ENCODE measurements at places on chromosomes 2 and 18.

GRCh38 chr2:156021146-156022040 is 311.1 kb downstream of the NR4A2 start:
- no peaks in the 10 kb centered on the region for H3K36me3 ChIP-seq
- H3K27ac ChIP-seq, result no peak overlapping the region
- H3K4me3 ChIP-seq, result no peak overlapping the region
- no peak for DNase-seq
- no peaks in the 10 kb centered on the region for H3K27me3 ChIP-seq
- no peaks in the 10 kb centered on the region for H3K4me1 ChIP-seq

DNA sequence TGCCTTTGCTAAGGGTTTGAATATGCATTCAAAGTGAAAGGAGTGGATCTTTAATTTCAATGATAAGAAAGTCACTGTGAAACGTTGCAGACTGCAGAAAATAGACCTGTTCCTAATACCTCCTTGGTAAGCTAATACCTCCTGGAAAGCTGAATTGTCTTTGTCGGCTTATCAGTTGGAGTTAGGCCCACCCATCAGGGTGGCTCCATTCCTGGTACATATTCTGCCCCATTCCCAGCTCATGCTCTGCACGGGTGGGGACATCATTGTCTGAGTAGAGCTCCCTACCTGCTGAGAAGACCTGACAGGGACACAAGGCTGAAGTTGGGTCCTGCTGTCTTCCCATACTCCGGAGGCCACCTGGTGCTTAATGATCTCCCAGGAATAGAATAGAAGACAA is 203.3 kb downstream of the EN1 start:
- H3K4me1 ChIP-seq, result no peaks in the 10 kb centered on the region
- no peak overlapping the region for H3K4me3 ChIP-seq
- no peak for DNase-seq
- H3K27me3 ChIP-seq, result no peaks in the 10 kb centered on the region
- no peaks in the 10 kb centered on the region for H3K36me3 ChIP-seq
- no peak overlapping the region for H3K27ac ChIP-seq

GRCh38 chr2:209426432-209426831 is 2.6 kb downstream of the MAP2 start:
- no peak for DNase-seq
- peaks cover 6% of the 10 kb centered on the region for H3K27me3 ChIP-seq
- no peak overlapping the region for H3K27ac ChIP-seq
- H3K4me1 ChIP-seq, result no peaks in the 10 kb centered on the region

- no peak overlapping the region for H3K27ac ChIP-seq
- H3K4me3 ChIP-seq, result no peak overlapping the region
- DNase-seq, result no peak
- no peaks in the 10 kb centered on the region for H3K27me3 ChIP-seq
- H3K4me1 ChIP-seq, result no peaks in the 10 kb centered on the region
- no peaks in the 10 kb centered on the region for H3K36me3 ChIP-seq
Measured at GRCh38 chr18:75698861-75699260, 271.4 kb upstream of the SMIM21 start.

DNA sequence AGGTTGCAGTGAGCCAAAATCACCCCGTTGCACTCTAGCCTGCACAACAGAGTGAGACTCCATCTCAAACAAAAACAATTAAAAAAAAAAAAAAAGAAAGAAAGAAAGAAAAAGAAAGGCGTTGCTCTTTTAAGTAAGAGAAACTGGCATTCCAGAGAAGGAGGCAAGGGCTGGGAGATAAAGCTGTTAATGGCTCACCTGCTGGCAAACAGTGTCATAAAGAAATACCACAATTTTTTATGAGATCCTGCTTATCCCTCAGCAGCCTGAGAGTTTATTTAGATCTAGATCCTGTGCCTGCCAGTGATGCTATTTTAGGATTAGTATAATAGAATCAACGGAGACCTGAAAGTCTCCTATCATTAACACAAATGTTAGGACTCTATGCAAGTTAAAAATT is 16.3 kb downstream of the SLC19A3 start:
- no peak overlapping the region for H3K4me3 ChIP-seq
- peaks cover 11% of the 10 kb centered on the region for H3K36me3 ChIP-seq
- H3K27ac ChIP-seq, result no peak overlapping the region
- DNase-seq, result no peak
- H3K27me3 ChIP-seq, result no peaks in the 10 kb centered on the region

DNA sequence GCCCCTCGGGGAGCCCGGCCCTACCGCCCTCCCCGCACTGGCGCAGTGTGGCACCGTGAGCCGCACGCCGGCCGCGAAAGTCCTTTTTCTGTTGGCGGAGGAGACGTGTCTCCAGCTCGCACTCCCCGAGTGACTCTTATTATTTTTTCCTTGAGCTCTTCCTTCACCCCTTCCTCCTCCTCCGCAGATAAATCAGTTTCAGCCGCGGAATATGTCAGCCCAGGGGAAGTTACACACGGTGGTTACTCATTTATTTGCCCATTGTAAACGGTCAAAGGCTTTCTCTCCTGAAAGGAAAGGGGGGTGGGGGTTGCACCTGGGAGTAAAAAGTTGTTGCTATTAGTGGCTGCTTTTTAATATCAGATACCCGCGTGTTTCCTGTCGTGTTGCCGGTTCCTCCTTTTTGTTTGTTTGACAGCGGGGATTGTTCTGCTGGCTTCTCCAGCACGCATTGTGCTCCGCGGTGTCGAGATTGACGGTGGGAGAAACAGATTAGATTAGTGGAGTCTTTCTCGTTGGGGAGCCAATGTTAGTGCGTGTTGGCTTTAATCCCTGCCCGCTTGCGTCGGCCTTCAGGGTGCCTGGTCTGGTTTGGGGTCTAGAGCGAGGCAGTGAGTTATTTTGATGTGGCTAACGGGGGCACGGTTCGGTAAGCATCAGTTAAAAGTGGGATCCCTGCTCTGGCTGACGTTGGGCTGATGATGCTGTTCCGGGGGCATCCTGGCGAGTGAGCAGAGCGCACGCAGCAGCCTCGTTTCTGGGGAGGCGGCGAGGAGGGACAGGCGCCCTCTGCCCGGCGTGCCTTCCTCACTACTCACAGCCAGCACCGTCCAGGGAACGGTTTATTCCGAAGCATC is 1.6 kb downstream of the CRIM1 start:
- H3K36me3 ChIP-seq, result no peaks in the 10 kb centered on the region
- H3K27ac ChIP-seq, result peak overlapping the region; percentile 62
- H3K27me3 ChIP-seq, result no peaks in the 10 kb centered on the region
- peak overlapping the region; percentile 15 for H3K4me3 ChIP-seq

DNA sequence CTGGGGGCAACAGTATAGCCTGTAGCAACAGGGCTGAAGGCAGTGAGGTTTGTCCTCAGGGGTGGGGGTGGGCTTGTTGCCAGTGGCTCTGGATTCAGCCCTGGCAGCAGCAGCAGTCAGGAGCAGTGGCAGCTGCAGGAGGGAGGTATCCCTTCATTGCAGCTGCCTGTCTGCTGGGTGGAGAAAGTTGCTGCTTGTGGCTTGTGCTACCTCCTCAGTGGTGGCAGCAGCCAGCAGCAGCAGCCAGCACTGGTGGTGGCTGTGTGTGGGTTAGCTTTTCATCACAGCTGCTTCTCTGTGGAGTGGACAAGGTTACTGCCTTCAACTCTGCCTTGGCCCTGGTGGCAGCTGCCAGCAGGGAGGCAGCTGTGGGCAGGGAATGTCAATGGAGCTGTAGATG is 94.9 kb downstream of the ARL6IP6 start:
- no peaks in the 10 kb centered on the region for H3K4me1 ChIP-seq
- no peak for DNase-seq
- H3K27me3 ChIP-seq, result no peaks in the 10 kb centered on the region
- H3K4me3 ChIP-seq, result no peak overlapping the region
- H3K36me3 ChIP-seq, result no peaks in the 10 kb centered on the region
- no peak overlapping the region for H3K27ac ChIP-seq

GRCh38 chr18:50033004-50033403 is 161.9 kb downstream of the MYO5B start:
- H3K4me3 ChIP-seq, result no peak overlapping the region
- no peaks in the 10 kb centered on the region for H3K4me1 ChIP-seq
- no peak for DNase-seq
- no peaks in the 10 kb centered on the region for H3K36me3 ChIP-seq

GRCh38 chr18:46062781-46063180 is 9.3 kb downstream of the PSTPIP2 start:
- no peaks in the 10 kb centered on the region for H3K27me3 ChIP-seq
- H3K4me1 ChIP-seq, result peaks cover 5% of the 10 kb centered on the region
- no peaks in the 10 kb centered on the region for H3K36me3 ChIP-seq
- H3K27ac ChIP-seq, result no peak overlapping the region

- no peak overlapping the region for H3K4me3 ChIP-seq
- no peaks in the 10 kb centered on the region for H3K4me1 ChIP-seq
- no peak for DNase-seq
- no peak overlapping the region for H3K27ac ChIP-seq
Measured at GRCh38 chr2:152552888-152553287, 164.4 kb downstream of the PRPF40A start.

- H3K4me1 ChIP-seq, result no peaks in the 10 kb centered on the region
- DNase-seq, result no peak
- no peaks in the 10 kb centered on the region for H3K27me3 ChIP-seq
- H3K36me3 ChIP-seq, result no peaks in the 10 kb centered on the region
- no peak overlapping the region for H3K4me3 ChIP-seq
Measured at GRCh38 chr2:202610380-202610779, 24.4 kb upstream of the FAM117B start.

- H3K4me3 ChIP-seq, result no peak overlapping the region
- no peak for DNase-seq
- no peaks in the 10 kb centered on the region for H3K27me3 ChIP-seq
- H3K4me1 ChIP-seq, result no peaks in the 10 kb centered on the region
- no peak overlapping the region for H3K27ac ChIP-seq
- H3K36me3 ChIP-seq, result no peaks in the 10 kb centered on the region
Measured at GRCh38 chr18:48983793-48984437, 33.1 kb upstream of the SMAD7 start.

DNA sequence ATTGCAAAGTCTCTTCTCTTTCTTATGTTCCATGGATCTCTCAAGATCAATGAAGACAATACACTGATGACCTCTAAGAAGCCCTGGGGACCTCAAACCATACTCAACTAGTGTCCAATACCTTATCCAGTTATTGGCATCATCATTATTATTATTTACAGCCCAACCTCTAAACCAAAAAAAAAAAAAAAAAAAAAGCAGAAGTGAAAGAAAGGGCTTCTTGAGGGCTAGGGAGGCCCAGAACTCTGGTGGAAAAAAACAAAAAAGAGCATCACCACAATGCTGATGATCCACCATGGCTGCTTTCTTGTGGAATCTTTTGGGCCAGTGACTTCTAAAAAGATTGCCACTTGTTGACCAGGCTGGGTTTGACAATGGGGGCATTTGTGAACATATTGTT is 324.9 kb downstream of the LPIN1 start:
- no peaks in the 10 kb centered on the region for H3K36me3 ChIP-seq
- no peak overlapping the region for H3K4me3 ChIP-seq
- no peak overlapping the region for H3K27ac ChIP-seq
- no peaks in the 10 kb centered on the region for H3K27me3 ChIP-seq
- no peaks in the 10 kb centered on the region for H3K4me1 ChIP-seq
- no peak for DNase-seq

GRCh38 chr2:74080346-74080745 is 67.4 kb downstream of the BOLA3 start:
- H3K4me1 ChIP-seq, result no peaks in the 10 kb centered on the region
- no peak overlapping the region for H3K27ac ChIP-seq
- no peaks in the 10 kb centered on the region for H3K27me3 ChIP-seq
- peaks cover 4% of the 10 kb centered on the region for H3K36me3 ChIP-seq
- no peak overlapping the region for H3K4me3 ChIP-seq

DNA sequence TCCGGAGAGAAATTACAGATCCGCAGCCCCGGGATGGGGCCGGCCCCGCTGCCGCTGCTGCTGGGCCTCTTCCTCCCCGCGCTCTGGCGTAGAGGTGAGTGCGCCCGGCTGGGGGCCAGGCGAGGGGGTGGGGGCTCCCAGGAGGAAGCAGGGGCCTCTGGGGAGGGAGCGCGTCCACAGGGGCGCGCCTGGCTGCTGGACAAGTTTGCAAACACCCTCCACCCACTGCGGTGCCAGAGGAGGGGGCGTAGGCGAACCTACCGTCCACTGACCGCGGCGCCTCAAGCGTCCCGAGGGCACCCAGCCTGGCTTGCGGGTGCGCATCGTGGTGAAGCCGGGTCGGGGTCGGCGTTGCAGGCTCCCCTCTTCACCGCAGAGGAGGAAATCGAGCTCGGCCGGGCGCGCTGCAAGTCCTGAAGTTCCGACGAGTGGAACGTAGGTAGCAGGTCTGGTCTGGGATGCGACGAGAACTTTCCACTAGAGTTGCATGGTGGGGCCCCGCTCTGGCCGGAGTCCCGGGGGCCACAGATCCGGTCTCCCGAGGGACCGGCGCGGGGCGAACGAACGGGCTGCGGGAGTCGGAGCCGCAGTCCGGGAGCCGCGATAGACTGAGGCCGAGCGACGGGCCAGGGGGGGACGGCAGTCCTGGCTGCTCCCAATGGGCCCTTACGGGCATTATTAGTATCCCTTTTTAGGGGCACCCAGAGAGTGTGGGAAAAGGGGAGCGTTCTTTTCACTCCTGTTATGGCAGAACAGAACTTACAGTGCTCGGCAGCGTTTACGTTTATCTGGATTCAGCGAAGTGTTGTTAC is 502 bp downstream of the MERTK start:
- no peak for DNase-seq
- H3K4me3 ChIP-seq, result peak overlapping the region; percentile 94
- peaks cover 28% of the 10 kb centered on the region for H3K4me1 ChIP-seq
- H3K27ac ChIP-seq, result peak overlapping the region; percentile 84

DNA sequence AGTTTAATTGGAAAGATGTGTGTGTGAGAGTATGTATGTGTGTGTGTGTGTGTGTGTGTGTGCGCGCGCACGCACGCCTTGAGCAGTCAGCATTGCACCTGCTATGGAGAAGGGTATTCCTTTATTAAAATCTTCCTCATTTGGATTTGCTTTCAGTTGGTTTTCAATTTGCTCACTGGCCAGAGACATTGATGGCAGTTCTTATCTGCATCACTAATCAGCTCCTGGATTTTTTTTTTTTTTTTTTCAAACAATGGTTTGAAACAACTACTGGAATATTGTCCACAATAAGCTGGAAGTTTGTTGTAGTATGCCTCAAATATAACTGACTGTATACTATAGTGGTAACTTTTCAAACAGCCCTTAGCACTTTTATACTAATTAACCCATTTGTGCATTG is 48.0 kb downstream of the FEZ2 start:
- H3K4me3 ChIP-seq, result no peak overlapping the region
- H3K4me1 ChIP-seq, result no peaks in the 10 kb centered on the region
- no peak overlapping the region for H3K27ac ChIP-seq
- no peak for DNase-seq

DNA sequence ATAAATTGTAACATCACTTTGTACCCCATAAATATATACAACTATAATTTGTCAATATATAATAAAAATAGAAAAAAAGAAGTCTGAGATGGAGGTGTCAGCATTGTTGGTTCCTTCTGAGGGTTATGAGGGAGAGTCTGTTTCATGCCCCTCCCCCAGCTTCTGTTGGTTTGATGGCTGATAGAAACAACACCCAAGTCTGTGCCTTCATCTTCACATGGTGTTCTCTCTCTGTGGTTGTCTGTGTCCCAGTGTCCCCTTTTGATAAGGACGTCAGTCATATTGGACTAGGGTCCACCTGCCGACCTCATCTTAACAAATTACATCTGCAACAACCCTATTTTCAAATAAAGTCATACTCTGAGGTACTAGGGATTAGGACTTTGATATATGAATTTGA is 20.3 kb upstream of the EHBP1 start:
- H3K36me3 ChIP-seq, result no peaks in the 10 kb centered on the region
- no peaks in the 10 kb centered on the region for H3K4me1 ChIP-seq
- H3K27ac ChIP-seq, result no peak overlapping the region
- H3K27me3 ChIP-seq, result no peaks in the 10 kb centered on the region

- no peaks in the 10 kb centered on the region for H3K27me3 ChIP-seq
- H3K27ac ChIP-seq, result no peak overlapping the region
- no peak for DNase-seq
- no peak overlapping the region for H3K4me3 ChIP-seq
- no peaks in the 10 kb centered on the region for H3K36me3 ChIP-seq
Measured at GRCh38 chr2:132974467-132975095, 304.6 kb upstream of the LYPD1 start.

GRCh38 chr2:198488964-198489363 is 684.6 kb downstream of the PLCL1 start:
- no peak for DNase-seq
- H3K36me3 ChIP-seq, result no peaks in the 10 kb centered on the region
- no peaks in the 10 kb centered on the region for H3K4me1 ChIP-seq
- H3K27ac ChIP-seq, result no peak overlapping the region

Measured in liver (tissue), 10 donors.